Naive thymus-derived CD4-positive, alpha-beta T cell (primary cell): ENCODE measurements at places on chromosomes 2 and 18. TPM values are rescaled to one million over a fixed set of nuclear protein-coding genes. Genes with fewer than 3 reads are reported as not detected.

Gene FAP
- not detected for total RNA-seq

Gene CNOT11
- 61.5 TPM for total RNA-seq

Gene CRYGC
- total RNA-seq: not detected

Gene RASGRP3
- total RNA-seq: 14.2 TPM

Gene SKA1
- 0.43 TPM for total RNA-seq

Gene PTPRN
- total RNA-seq: not detected

Gene SLC4A5
- 20.8 TPM for total RNA-seq

Gene STON1
- total RNA-seq: 2.5 TPM

Gene C2orf80
- total RNA-seq: not detected in 2 replicates
